ENCODE measurements at places on chromosomes 4 and X.

GRCh38 chrX:17417372-17417771, 42.4 kb downstream of the NHS start:
- DNase-seq, result no peak

GRCh38 chr4:108685036-108685686, 34.8 kb downstream of the OSTC start:
- DNase-seq, result no peak

GRCh38 chr4:86414686-86415085, 54.8 kb upstream of the MAPK10 start:
- DNase-seq, result no peak

GRCh38 chrX:74117962-74118902, 185.7 kb upstream of the ZCCHC13 start:
- no peak for DNase-seq

DNA sequence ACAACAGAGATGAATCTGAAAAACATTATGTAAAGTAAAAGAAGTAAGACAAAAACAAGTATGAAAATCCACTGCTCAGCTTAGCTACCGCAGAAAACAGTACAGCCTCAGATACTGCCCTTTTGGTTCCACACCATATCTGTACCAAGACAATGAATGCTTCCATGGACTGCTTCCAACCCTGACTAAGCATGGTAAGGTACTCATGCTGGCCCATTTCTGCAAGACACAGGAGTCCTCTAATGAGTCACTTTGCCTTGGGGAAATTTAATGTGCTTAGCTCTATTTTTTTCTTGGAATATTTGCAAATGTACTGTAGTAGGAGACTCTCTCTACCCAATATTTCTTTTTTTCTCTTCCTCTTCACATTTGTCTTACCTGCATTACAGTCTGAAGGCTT, 931.7 kb upstream of the HS3ST1 start:
- DNase-seq, result no peak

DNA sequence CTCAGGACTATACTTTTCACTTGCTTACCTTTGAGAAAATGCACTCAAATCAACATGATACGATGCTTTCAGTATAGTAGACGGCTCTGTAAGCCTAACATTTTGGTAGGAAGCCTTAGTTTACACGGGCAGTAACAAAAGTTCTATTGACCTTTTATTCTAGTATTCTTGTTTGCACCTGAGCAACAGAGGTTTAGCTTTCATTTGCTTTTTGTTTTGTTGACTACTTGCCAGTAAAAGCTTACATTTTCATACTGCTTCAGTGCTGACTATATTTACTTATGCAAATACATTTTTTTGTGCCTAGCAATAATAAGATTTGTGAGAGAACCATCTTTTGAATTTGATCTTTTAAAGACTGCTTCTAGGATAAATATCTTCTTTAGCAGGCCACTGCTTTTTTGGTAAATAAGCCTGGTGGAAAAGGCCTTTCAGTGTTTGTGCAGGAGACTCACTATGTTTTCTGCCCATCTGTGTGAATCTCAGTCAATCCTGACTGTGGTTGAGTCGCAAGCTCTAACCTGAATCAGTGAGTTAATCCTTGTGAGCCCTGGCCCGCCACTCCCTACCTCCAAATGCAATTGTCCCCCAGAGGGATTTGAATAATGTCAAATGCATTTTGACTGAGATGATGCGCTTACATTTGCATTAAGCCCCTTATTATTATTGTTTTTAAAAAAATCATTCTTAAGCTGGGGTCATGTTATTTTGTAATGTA, 21.9 kb downstream of the FHIP1A start:
- DNase-seq, result no peak

DNA sequence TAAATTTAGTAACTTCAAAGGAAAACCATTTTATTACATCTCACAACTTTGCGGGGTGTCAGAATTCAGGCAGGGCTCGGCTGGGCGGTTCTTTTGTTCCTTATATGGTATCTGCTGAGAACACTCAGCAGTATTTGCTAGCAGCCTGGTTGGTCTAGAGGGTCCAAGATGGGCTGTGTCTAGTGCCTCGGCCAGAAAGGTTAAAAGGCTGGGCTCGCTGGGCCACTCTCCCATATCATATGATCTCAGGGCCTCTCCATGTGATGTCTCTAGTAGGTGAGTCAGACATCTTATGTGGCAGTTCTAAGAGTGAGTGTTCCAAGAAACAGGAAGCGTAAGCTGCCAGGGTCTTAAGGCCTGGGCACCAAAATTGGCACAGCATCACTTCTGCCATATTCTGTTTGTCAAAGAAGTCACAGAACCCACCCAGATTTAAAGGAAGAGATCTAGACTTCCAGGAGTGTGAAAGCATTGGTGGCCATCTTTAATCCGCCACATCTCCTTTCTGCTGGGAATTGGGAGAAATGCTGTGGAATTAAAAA, 100.9 kb upstream of the ATP6AP2 start:
- DNase-seq, result no peak

DNA sequence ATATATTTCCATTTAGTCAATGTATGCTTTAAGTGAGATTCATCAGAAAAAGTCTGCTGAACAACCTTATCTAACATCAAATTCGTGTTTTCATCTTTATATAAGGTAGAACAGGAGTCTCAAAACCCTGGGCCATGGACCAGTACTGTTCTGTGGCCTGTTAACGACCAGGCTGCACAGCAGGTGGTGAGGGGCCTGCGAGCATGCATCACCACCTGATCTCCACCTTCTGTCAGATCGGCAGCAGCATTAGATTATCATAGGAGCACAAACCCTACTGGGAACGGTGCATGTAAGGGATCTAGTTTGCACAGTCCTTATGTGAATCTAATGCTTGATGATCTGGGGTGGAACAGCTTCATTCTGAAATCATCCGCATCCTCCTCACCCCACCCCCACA, 3.2 kb downstream of the CTSO start:
- no peak for DNase-seq

GRCh38 chrX:139725720-139726119, 17.8 kb upstream of the MCF2 start:
- no peak for DNase-seq

DNA sequence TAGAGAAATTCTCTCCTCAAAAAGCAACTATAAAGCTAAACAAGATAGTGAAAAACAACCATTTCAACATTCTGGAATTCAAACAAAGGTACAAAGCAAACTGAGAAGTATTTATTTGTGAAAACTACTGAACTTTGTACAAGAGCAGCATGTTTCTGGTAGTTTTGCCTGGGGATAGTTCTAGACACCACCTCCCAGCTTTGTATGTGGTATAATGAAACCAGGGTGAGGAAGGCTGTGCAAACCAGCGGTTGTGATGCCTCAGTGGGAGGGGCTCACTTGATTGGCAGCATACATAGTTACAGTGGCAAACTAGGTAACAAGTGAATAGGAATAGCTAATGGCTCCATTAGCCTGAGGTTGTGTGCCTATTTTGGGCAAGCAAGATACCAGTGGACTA, 18.6 kb upstream of the FRMD7 start:
- DNase-seq, result no peak

- no peak for DNase-seq
Measured at GRCh38 chr4:76175336-76175735, 27.1 kb upstream of the NUP54 start.

DNA sequence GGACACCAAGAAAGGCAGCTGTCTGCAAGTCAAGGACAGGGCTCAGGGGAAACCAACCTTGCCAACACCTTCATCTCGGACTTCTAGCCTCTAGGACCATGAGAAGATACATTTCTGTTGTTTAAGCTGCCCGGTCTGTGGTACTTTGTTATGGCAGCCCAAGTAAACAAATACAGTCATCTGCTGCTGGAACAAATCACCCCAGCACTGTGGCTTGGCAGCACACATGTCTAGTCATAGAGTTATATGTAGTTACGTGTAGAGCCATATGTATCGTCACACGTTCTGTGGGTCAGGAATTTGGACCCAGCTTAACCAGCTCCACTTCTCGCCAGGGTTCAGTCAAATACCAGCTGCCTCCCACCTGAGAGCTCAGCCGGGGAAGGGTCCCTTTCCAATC, 2.5 kb downstream of the HTT-AS start:
- DNase-seq, result no peak

DNA sequence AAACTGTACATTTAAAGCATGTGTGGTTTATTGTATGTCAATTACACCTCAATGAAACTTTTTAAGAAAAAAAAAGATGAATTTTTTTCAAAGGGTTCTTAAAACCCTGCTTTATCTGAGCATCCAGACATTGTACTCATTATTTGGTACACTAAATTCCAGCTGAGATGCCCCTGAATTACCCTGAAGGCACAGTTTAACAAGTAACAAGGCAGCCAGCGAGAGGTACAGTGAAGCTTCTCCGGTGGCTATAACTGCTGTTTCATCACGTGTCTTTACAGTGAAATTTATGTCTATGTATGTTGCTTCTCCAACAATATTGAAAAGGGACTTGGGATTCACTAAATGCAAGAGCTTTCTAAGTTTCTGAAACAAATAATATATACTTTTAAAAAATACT, 15.8 kb downstream of the SLC7A11 start:
- DNase-seq, result no peak

DNA sequence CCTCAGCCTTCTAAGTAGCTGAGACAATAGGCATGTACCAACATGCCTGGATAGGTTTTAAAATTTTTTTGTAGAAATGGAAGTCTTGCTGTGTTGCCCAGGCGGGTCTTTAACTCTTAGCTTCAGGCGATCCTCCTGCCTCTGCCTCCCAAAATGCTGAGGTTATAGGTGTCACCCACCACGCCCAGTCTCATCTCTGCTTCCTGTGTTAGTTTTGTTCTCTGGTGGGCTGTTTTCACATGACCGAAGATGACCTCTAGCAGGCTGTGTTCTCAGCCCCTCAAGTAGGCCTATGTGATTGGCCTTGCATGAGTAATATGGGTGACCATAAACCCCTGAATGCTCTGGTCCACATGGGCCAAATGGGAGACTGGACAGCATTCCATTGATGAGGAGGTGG, 56.8 kb upstream of the MSANTD1 start:
- DNase-seq, result no peak

- no peak for DNase-seq
Measured at GRCh38 chr4:122541996-122542395, 78.9 kb downstream of the IL21 start.

DNA sequence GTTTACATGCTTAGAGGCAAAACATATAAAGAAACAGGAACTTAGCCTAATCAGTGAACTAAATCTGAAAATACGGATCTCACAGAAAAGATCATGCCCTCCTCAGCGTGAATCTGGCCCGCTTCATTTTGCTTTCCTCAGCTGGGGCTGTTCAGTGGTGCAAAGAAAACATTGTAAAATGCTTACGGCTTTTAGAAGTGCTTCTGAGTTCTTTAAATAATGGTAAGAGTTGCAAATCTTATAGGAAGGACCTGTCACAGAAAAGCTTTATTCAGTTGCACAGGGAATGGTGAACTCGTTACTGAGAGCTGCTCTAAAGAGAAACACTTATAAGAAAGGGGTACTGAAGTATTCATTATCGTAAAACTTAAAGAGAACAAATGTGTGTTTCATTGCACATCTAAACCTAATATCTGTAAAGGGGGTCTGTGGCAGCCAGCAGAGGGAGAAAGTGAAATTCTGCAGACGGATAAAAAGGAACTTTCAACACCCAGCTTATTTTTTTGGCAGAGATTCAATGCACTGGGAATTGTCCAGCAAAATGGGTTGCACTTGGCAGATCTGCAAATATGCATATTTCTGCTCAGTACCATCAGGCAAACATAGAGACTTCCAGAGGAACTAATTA, 139.2 kb upstream of the ANK2 start:
- DNase-seq, result no peak

DNA sequence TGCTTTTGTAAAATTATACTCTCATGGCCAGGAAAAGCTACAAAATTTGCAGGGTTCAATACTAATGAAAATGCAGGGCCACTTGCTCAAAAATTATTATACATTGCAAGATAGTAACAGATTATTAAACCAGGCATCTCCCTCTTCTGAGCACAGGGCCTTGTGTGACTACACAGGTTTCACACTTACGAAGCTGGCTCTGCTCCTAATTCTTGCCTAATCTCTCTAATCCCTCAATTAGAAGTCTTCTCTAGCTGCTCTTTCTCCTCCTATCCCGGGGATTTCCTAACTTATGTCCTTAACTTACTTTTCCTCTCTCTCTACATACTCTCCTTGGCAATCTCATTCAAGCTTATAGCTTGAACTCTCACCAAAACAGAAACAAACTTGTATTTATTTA, 168.3 kb downstream of the AREG start:
- DNase-seq, result no peak

- DNase-seq, result no peak
Measured at GRCh38 chrX:141278306-141278705, 36.0 kb upstream of the SPANXC start.

- DNase-seq, result no peak
Measured at GRCh38 chr4:42816189-42816879, 76.2 kb upstream of the GRXCR1 start.

GRCh38 chrX:144214651-144215050, 330.8 kb downstream of the UBE2NL start:
- DNase-seq, result no peak

DNA sequence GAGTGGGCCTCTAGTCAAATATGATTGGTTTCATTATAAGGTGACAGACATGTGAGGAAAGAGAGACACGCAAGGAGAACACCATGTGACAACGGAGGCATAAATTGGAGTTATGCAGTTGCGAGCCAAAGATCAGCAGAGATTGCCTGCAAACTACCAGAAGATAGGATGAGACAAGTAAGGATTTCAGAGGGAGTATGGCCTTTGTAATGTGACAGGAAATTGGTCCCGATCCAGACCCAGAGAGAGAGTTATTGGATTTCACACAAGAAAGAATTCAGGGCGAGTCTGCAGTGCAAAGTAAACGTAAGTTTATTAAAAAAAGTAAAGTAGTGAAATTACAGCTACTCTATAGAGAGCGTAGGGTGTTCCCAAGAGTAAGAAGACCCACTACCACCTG, 35.7 kb upstream of the NDST4 start:
- no peak for DNase-seq

DNA sequence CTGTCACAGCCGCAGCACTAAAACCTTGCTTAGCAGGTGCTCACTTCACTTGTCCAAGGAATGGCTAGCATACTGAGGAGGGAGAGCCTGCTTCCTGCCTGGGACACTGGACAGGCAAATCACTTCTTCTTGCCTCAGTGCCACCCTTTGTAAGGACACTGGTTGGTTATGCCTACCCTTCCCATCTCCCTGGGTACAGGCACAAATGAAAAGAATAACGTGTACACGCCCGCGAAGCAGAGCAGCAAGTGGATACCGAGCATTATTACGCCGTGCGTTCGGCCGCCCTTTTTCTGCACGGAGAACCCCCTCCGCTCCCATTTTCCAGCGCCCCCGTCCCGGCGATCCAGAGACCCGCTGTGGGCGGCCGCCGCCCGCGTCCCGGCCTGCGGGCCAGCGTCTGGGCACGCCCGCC, 338 bp upstream of the KLHL2 start:
- no peak for DNase-seq
